Midbrain (tissue), 1 donor: ENCODE measurements at places on chromosomes 16 and 17.
A peak's percentile ranks its signal among the peaks of the same experiment; 100 is the strongest.

GRCh38 chr16:50839920-50840729, 98.2 kb downstream of the CYLD start:
- no peak for DNase-seq

DNA sequence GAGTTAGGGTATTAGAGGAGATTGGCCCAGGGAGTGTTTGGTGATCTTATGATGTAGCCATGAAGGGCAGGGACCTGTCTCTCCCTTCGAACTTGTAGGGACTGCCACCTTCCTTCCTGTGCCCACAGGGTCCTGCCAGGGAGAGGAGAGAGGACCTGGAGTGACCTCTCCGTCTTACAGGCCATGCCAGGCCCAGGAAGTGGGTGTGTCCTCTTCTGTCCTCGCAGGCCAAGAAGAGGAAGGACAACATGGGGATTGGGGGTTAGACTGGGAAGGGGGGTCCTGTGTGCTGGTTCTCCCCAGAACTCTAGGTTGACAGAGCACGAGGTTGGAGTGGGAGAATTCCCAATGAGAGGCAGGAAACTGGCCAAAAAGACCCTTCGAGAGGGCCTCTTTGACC, 43.4 kb upstream of the TAC4 start:
- no peak for DNase-seq

DNA sequence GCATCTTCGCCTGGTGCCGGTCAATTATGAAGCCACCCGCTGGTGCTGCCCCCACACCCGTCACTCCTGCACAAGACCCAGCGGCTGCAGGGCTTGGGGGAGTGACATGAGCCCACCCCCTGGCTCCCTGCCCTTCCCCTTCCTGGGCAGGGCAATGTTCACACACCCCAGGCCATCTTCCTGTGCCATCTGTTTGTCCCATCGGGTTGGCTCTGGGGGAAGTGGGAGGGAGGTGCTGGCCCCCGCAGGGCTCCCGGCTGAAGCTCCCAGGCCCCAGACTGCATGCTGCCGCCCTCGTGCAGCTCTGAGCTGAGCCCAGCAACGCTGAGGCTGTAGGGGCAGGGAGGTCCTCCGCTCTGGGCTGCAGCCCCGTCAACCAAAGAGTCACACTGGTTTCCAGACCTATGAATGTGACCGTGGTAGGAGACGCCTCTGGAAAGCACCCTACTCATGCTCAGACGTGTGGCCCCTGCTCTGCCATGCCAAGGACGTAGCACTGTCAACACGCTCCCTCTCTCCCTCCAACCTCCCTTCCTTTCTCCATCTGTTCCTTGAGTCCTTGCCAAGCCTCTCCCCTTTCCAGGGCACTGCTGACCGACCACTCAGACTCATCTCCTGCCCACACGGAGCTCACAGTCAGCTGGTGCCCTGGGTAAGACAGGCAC, 140.4 kb downstream of the ENGASE start:
- no peak for DNase-seq

DNA sequence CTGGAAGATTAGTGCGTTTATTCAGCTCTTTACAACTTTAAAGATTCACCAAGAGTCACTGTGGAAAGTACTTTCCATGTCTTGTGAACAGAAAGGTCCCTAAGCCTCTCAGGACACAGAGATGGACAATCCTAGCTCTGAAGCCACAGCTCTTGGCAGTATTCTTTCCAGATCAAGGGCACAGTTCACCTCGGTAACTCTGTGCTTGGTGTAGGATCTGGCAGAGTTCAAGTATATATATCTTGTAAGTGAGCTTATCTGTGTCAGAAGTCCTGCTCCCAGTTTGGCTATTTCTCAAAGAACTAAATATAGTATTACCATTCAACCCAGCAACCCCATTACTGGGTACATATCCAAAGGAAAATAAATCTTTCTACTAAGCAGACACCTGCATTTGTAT, 183.7 kb downstream of the CBLN1 start:
- DNase-seq, result no peak

DNA sequence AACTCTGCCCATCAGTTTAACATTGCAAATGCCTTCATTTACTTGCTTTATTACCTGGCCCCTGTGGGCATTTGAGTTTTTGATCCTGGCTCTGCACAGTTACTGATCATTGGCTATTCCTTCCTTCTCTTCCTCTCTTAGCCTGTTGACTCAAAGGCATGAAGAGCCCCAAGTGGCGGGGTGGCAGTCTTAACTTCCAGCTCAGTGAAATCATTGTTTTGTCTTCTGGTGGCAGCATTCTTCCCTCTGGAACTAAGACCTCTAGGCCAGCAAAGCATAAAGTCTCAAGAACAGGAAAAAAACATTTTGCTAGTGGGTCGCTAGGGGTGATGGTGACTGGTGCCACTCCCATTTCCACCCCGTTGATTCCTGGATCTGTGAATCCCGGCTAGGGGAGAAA, 52.3 kb upstream of the MRTFB start:
- no peak for DNase-seq

DNA sequence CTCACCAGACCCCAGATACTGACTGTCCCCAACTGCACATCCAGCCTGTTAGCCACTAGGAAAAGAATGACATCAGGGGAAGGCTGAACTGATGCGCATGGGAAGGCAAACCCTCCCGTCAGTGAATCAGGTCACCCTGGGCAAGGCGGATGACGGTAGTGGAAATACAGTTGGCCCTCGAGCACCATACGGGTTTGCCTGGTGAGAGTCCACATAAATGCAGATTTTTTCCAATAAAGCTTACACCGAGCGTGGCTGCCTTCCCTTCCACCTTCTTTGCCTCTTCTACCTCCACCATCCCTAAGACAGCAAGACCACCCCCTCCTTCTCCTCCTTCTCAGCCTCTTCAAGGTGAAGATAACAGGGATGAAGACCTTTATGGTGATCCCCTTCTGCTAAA, 236.1 kb upstream of the TNRC6C start:
- no peak for DNase-seq

DNA sequence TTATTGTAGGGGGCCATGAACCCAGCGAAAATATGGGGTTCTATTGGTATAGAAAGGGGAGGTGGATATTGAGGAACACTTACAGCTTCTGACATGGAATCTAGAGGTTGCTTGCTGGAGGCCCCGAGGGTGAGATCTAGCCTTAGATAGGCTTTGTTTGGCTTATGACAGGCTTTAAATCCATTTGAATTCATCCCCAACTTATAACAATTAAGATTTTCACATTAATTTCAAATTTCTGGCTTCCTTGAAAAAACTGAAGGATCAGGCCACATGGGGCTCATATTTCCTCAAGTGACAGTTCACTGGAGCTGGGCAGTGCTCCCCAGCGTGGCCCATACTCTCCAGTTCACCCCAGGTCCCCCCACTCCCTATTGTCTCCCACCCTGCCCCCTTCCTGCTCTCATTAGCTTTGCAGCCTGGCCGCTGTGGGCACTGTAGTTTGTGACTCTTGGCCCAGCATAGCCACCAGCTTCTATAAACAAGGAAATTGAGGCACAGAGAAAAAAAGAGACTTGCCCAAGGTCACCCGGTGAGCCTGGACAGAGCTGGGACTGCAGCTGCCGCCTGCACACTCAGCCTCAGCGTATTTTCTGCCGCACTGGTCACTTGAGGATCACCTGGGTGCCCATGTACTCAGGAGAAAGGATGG, 19.8 kb upstream of the ADGRG1 start:
- DNase-seq, result no peak

GRCh38 chr16:24141466-24141865, 114.7 kb upstream of the CACNG3 start:
- no peak for DNase-seq

- no peak for DNase-seq
These were observed 302.7 kb upstream of the MYOCD start for GRCh38 chr17:12362853-12363455.

- no peak for DNase-seq
These were observed 3.0 kb upstream of the MGAT5B start for GRCh38 chr17:76865174-76865573.

DNA sequence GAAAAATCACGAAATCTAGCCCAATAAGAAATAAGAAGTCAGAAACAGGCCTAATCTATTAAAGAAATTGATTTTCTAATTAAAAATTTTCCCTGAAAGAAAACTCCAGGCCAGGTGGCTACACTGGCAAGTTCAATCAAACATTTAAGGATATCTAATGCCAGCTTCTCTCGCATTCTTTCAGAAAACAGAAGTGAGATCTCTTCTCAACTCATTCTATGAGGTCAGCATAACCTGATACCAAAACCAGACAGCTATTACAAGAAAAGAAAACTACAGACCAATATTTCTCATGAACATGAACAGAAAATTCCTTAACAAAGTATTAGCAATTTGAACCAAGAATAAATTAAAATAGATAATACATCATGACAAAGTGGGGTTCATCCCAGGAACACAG, 52.4 kb downstream of the AXIN2 start:
- DNase-seq, result no peak

DNA sequence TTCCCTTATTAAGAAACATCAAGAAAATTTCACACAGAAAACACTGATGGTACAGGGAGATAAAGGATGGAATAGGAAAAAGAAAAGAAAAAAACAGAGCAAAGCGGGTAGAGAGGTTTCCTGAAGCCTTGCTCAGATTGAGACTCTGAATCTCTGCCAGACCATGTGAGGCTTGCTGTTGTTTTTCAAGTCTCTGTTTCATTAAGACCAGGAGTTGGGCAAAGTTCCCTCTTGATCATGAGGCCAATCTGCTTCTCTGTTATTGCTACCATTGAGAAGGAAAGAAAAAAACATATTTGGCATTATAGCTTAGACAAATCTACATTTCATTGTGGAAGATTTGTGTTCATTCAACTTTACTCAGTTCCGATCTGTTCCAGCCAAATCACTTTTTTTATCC, 201.6 kb upstream of the SOX9 start:
- peak; percentile 56 for DNase-seq
